ENCODE measurements at places on chromosomes 2 and 18.

DNA sequence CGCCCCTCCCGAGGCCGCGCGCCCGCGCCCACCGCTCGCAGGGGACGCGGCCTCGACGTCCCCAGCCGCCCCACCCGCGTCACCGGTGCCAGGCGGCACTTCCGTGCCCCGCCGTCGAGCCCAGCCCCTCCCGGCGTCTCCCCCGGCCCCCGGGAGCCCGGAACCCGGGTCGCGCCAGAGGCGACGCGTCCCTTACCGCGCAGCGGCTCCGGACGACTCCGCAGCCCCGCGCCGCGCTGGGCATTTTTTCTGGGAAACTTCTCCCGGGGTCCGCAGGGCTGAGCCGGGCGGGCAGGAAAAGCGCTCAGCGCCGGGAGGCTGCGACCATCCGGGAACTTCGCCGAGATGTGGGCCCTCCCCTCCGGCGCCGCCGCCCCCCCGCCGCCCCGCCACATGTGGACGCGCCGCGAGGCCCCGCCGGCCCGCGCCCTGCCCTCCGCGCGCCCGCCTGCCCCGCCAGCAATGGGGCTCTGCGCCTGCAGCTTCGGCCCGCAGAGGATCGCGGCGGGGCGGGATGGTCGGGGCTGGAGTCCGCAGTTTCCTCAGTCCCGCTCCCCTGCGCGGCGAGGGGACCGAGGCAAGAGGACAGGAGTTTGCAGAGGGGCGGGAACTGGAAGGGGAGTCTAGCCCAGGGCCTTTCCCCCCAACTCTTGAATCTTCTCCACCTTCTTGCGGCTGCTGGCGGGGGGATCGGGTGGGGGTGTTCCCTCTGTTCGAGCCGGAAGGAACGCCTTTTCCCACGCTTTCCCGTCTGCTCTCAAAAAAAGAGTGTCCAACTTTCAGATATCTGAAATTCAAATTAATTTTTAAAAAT lies 81.5 kb downstream of the CHRNA1 start:
- DNase-seq, result peak; percentile 62

- DNase-seq, result no peak
These were observed 116.8 kb upstream of the PID1 start for GRCh38 chr2:229387866-229388265.

DNA sequence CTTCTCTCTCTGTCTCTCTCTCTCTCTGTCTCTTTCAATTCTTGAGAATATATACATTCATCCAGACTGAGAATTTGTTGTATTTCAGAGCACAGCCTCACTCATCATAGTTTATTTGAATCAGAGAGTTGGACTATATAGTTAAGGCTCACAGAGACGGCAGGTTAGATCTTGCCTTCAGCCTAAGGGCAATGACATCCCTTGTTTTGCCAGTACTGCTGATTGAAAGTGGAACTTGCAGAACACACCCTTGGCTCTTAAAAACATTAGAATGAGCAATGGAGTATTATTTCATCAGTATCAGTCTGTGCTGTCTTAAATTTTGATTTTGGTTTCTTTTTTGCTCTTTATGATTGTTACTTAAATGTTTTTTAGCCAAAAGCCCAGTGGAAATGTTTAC lies 62.0 kb upstream of the DSG1 start:
- no peak for DNase-seq

GRCh38 chr2:27621524-27621923 lies 7.3 kb downstream of the CCDC121 start:
- DNase-seq, result no peak

DNA sequence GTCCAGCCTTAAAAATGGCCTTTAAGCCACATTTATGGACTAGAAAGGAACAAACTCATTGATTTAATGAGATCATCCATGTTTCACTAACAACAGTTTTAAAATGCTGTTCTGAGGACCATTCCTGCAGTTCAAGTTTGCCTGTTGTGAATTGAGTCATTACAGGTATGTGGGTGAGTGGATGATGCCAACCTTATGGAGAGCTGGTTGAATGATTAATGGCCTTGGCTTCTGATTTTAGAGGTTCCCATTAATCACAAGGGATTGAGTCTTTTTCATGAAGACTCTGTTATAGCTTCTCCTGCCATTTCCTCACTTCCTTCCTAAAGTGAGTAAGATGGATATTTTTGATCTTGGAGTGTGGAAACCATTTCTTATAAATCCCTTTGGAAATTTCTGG lies 459.8 kb upstream of the SLC14A2 start:
- no peak for DNase-seq

- no peak for DNase-seq
These were observed 321.7 kb downstream of the TSN start for GRCh38 chr2:122077114-122077513.

Data from stimulated activated CD4-positive, alpha-beta T cell treated with anti-CD3 and anti-CD28 coated beads, Interleukin-4, amount 100 ng/mL, for 1 hour (primary cell).